ENCODE measurements at places on chromosomes 11 and 22.
A peak's percentile ranks its signal among the peaks of the same experiment; 100 is the strongest.

DNA sequence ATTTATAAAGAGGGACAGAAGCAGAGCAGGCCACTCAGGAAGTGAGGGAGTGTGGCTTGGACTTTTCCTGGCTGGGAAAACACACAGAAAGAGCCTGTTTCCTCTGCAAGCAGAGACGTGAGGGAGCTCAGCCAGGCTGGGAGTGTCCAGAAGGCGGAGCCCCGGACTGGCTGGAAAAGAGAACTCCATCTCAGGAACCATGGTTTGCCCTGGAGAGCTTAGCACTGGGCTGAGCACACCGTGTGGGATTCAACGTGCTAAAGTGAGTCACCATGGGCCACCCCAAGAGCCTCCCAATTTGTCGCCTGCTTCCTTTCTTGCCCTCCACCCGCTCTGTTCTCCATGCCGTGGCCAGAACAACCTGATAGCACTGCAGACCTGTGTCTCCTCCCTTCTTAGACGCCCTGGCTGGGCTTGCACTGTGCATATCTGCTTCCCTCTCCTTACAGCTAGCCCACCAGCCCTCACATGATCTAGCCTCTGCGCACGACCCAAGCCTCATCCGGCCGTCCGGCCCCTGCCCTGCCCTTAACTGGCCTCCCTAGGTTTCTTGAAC lies 51.8 kb downstream of the GALNT18 start:
- DNase-seq: no peak

DNA sequence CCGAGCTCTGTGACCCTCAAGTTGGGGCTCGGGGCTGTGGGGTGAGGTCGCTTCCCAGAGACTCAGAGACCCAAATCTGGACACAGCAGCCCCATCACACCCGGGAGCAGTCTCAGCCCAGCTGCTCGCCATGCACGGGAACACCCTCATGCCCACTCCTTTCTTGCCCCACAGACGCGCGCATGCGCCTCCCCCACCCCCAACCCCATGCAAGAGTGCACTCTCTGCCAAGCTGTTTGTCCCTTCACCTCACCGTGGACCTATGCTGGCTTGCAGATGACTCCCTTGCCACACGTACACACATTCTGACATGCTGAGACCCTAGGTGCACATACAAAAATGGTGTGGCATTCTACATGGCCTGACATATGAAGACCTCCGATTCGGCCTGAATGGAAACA lies 478 bp upstream of the CD248 start:
- DNase-seq: peak; percentile 78

- no peak for DNase-seq
These were observed 16.1 kb downstream of the TP53AIP1 start for GRCh38 chr11:128926437-128927107.

GRCh38 chr22:38264322-38264843 lies 8.4 kb downstream of the TMEM184B start:
- no peak for DNase-seq

DNA sequence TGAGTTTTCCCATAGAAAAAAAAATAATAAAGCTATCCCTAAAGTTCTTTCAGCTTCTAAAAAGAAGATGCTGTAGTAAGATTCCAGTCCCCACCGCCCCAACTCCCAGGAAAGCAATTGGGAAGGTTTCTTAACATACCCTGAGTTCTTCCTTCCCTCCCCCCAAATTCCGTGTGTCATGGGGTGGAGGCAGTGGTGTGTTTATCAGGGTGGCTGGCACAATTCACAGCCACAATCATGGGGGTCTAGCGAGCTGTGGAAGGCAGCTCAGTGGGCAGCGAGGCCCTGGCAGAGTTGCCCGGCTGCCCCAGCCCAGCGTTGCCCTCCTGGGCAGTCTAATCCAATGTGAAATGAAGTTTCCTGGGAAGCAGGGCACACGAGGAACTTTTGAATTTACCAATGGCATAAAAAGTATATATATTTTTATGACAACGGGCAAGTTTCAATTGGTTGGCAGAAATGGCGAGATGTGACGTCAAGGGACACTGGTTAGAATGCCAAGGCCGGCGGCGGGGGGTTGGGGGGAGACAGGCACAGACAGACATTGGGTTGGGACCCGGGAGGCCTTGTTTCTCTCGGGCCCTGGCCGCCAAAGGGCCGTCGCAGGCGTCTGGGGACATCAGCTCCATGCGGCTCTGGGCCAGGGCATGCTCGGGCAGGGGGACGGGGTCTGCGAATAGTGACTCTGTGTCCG lies 80.7 kb upstream of the PPARA start:
- peak; percentile 47 for DNase-seq

DNA sequence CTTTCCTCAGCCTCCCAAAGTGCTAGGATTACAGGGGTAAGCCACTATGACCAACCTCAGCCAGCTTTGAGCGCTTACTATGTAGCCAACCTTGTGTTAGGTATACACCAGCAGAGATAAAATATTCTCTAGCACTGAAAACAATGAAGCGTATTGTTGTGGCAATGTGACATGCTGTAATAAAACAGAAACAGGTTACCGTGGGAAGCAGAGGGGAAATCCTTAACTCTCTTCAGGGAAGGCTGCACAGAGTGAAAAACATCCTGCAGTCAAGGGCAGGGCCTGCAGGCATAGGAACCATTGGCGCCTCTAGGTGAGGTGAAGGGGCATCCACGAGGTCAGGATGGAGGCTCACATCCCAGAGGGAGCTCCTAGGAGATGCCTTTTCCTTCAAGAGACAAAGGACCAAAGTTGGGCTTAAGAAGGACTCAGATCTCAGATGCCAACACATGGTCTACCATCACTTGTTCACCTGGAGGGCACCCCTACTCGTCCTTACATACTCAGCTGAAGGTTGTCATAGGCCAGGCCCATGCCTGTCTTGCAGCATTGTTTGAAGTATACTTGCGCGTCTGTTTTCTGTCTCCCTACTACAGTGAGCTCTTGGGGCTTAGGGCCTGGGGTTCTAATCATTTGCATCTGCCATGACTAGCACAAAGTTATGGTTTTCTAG lies 8.0 kb downstream of the POLD4 start:
- DNase-seq: no peak
